ENCODE measurements at places on chromosomes 13 and 19.

DNA sequence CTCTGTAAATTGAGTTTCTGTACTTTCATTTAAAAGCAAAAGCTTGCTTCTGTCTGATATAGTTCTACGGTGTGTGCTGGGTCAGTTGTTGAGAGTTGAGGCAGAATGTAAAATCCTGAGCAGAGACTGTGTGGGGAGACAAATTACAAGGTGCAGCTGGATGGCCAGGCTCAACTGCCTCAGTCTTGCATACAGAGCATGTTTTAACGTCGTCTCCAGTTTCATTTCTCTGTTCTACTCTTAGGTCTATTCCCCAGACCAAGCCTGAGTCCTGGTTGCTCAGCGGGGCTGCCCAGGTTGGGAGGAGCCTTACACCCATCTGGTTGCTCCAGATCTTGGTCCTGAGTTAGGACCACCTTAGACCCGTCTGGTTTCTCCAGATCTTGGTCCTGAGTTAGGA lies 54.4 kb upstream of the MEDAG start:
- no peak for DNase-seq

GRCh38 chr13:42821437-42821836 lies 40.1 kb downstream of the FAM216B start:
- DNase-seq, result peak; percentile 88

DNA sequence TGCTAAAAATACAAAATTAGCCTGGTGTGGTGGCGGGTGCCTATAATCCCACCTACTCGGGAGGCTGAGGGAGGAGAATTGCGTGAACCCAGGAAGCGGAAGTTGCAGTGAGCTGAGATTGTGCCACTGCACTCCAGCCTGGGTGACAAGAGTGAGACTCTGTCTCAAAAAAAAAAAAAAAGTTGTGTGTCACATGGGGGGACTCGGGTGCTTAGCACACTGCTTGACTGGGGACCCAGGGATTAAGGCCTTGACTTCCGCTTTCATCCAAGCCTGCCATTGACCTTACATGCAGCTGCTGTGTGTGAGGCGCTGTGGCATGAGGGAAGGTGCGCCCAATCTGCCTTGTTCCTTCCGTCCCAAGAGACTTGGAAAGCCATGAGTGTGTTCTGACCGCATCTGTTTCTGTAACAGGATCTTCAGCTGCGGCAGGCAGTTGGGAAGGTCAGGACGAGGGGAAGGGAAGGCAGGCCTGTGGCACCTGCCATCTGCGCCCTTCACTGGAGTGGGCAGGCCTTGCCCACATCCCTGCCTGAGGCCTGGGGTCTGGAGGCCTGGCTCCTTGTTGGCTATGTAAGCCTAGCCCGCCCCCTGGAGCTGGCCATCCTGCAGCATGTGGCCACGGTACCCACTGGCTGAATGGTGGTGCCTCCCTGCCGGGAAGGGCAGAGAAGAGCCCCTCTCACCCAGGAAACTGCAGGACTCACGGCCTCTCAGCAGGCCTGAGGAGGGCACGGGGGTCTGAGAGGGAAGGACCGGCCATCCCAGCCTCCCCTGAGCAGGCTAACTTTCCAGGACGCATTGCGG lies 23.0 kb downstream of the PPP1R37 start:
- DNase-seq, result no peak

GRCh38 chr19:35596366-35596999 lies 10.5 kb downstream of the PMIS2 start:
- peak; percentile 14 for DNase-seq

- DNase-seq, result peak; percentile 97
These were observed 128.3 kb upstream of the SPATA13 start for GRCh38 chr13:24032252-24032651.

DNA sequence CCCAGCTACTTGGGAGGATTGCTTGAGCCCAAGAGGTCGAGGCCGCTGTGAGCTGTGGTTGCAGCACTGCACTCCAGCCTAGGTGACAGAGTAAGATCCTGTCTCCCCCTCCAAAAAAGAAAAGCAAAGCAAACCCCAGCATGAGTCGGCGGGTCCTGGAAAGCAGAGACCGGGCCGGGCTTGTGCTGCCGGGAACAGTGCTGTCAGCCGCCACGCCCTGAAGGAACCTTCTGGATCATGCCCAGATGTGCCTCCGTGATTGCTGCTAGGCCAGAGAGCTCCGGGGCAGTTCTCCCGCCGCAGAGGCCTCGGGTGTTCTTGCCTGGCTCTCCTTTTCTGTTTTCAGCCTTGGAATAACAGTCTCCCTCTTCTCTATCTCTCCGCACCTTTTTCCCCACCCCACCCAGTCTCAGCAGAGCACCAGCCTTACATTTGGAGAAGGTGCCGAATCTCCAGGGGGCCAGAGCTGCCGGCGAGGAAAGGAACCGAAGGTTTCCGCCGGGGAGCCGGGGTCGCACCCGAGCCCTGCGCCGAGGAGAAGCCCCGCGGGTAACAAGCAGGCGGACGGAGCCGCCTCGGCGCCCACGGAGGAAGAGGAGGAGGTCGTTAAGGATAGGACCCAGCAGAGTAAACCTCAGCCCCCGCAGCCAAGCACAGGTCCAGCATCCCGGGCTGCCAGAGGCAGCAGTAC lies 181.9 kb downstream of the STK24 start:
- no peak for DNase-seq

Data from fibroblast of pulmonary artery (primary cell).